Cerebellum (tissue), 4 donors: ENCODE measurements at places on chromosomes 5 and 9.

DNA sequence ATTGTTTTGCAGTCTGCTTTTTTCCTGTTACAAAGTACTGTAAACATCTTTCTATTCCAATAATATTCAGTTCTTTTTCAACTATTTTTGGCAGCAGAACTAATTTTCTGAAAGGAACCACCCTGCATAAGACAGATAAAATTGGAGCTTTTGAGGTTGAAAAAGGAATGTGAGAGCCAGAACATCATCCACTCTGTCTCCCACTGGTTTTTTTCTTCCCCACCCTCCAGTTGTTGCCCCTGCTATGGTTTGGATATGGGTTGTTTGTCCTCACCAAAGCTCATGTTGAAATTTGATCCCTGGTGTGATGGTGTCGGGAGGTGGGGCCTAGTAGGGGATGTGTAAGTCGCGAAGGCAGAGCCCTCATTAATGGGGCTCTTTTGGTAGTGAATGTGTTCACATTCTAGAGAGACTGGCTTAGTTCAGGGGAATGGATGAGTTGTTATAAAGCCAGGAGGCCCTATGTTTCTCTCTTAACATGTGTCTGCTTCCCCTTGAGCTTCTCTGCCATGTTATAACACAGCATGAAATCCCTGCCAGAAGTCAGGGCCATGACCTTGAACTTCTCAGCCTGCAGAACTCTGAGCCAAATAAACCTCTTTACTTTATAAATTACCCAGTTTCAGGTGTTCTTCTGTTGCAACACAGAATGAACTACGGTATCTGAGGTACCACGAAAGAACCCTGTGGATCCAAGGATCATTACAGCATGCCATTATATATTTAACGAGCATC, 34.8 kb upstream of the MAST4 start:
- DNase-seq: no peak

GRCh38 chr5:14327624-14328023, 184.5 kb downstream of the TRIO start:
- DNase-seq: no peak

DNA sequence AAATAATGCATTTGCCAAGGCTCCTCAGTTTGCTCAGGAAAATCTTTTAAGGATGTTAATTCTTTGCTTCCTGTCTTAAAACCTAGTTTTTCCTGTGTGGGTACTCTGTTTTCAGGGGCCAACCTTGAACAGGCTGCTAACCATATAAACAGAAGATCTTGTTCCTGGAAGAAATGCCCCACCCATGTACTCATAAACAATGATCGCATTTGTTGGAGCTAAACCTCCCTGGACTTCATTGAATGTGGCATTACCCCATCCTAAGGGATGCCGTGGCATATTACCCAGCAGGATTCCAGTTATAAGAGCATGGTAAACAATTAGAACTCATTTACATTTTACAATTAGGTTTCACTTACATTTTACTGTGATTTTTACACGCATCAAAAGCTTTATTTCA, 436.0 kb downstream of the ZNF608 start:
- no peak for DNase-seq

DNA sequence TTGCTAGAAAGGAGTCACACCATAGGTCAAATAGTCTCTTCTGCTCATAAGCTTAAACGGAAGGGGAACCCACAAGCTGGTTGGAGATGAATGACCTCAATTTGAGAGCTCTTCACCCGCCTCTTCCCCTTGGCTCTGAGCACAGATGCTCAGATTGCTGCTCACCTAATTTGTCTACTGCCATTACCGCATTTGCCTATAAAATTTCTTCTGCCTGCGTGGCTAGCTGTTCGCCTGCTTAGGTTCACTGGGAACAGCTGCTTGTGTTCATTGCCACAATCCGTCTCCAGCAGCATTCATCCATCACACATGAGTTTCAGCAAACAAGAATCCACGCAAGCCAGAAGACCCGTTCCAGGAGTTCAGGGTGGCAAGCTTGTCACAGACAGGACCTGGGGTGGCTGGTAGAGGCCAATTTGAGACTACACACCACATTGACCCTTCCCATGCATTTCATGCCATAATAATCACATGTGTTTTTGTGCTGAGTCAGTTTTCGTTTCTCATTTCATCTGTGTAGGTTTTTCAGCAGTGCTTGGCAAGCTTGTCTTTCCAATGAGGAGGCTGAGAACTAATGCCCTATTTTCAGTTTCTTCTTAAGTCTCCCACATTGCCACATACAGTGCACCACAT, 50.2 kb upstream of the DNAH5 start:
- DNase-seq: no peak

GRCh38 chr5:14790220-14790619, 81.4 kb downstream of the ANKH start:
- no peak for DNase-seq

GRCh38 chr9:134492281-134492691, 149.3 kb upstream of the COL5A1 start:
- no peak for DNase-seq

- no peak for DNase-seq
Measured at GRCh38 chr5:164302533-164303235, 797.3 kb downstream of the MAT2B start.

DNA sequence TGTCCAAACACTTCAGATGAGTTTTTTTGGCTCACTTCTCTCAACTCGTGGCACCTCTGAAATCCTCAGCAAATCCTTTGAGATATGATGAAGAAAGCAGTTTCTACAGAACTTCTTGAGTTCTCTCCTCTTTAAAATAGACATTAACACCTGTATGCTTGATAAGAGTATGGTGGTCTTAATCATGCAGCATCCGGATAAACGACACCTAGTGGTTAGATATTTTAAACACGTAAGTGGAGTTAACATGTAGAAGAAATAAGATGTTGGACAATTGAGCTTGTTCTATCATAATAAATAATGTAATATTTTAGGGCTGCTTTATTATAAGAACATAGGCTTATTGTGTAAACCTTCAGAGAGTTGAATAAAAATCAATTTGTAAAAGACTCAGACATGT, 324.8 kb downstream of the CYLC2 start:
- DNase-seq: no peak

DNA sequence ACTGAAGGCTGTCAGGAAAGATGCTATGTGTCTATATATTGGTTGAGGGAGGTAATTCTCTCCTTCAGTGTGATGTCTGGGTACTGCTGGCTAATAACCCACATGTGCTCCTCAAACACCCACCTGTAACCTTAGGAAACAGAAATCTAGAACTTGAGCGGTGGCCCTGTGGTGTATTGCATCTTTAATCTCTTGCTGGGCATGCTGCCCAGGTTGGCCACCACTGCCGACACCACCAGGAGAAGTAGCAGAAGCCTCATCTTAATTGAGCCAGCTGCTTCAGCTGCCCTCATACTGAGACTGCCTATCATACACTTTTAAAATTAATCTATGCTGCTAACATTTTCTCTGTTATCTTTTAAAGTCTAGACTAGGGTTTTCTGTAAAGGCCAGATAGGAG, 103.5 kb upstream of the C5orf63 start:
- DNase-seq: no peak

DNA sequence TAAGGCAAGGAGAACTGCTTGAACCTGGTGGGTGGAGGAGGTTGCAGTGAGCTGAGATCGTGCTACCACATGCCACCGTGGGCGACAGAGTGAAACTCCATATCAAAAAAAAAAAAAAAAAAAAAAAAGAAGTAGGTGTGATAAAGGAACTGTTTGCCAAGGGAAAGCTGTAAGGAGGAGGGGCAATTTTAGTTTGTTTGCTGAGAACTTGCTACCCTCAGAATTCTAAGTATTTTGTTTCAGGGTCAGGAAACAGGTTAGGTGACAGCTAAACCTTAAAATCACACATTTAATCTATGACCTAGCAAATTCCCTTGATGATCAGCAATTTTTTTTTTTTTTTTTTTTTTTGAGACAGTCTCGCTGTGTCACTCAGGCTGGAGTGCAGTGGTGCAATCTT, 7.2 kb upstream of the ARRDC3 start:
- no peak for DNase-seq

GRCh38 chr9:27511771-27512170, 12.3 kb upstream of the IFNK start:
- no peak for DNase-seq

DNA sequence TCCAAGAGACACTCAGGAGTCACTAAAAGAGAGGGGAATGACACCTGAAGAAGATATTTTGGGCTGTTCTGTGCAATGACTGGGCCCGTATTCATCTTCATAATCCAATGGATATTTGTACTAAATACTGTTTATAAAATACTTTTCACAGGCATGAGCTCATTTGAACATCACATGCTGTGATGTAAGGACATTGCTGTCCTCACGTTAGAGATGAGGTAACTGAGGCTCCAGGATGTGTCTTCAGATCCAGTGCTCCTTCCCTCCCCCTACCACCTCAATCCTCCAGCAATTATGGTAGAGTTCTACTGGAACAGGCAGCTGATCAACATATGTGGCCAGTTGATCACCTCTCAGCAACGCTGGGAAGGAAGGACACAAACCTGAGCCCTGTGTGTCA, 139.4 kb upstream of the OSMR start:
- DNase-seq: no peak

- no peak for DNase-seq
Measured at GRCh38 chr5:85952680-85953079, 665.1 kb upstream of the COX7C start.

DNA sequence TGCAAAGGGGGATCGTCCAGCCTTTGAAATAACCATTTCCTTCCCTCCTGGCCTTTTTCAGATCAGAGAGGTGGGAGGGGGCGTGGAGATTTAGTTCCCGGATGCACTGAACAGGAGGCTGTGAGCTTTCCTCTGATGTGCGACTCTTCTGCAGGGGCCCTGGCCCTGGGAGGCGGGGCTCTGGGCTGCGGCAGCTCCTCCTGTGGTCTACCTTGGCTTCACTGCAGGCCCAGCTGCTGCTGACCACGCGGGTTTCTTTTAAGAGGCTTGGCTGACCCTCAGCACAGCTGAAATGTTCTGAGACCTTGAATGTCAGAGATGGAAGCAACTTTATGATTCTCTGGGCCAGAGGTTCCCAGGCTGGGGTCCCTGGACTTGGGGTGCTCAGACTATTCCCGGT, 27.0 kb upstream of the COL15A1 start:
- DNase-seq: no peak
